Esophagus squamous epithelium (tissue), 5 donors: ENCODE measurements at places on chromosomes 16 and 17.
A peak's percentile ranks its signal among the peaks of the same experiment; 100 is the strongest.

DNA sequence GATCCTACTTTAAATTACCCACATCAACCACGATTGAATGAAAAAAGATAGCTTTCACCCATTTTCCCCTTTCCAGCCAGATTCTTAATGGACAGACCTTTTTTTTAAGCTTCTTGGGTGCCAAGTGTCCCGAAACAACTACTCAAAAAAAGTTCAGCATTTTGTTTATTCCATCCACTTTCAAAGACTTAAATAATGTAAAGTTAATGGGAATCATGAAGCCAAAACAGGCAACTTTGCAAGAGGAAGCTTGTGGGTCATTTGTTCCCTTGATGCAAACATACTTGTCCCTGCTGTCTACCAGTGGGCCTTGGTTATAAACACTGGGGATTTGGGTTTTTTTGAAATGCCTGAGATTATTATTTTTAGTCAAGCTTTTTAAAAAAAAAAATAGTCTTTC, 414.0 kb upstream of the PSMD7 start:
- DNase-seq = no peak

- no peak for DNase-seq
These were observed 91.8 kb downstream of the KCNJ2 start for GRCh38 chr17:70261170-70261569.

GRCh38 chr17:5837055-5837491, 233.1 kb upstream of the WSCD1 start:
- no peak for DNase-seq

DNA sequence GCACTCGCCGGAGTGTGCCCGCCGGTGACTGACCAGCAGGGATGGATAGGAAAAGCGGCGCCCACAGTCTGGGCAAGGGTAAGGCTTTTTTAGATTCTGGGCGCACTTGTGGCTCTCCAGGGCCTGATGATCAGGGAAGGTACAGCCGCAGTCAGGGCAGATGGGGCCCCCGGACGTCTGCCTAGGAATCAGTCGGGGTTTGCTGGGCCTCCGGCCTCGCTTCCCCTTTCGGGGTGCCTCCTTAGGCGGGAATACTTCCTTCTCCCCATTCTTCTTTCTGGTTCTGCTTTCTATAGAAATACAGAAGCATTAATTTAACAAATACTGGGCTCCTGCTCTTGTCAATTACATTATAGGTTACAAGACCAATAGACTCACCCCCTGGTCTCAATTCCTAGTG, 5.0 kb downstream of the ZNF689 start:
- DNase-seq = no peak

DNA sequence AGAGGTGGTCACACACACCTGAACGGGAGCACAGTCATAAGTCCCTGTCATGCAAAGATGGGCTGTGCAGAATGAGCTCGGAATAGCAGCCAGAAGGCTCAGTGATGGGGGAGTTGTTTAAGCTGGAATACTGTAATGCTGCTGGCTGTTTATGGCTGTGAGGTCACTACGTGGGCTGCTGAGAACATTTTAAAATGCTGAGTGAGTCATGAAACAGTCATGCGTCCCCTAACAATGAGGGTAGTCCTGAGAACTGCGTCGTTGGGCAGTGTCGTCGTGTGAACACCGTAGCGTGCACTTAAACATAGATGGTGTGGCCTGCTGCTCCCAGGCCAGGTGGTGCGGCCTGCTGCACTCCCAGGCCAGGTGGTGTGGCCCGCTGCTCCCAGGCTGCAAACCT, 39.7 kb downstream of the TBCD start:
- no peak for DNase-seq

DNA sequence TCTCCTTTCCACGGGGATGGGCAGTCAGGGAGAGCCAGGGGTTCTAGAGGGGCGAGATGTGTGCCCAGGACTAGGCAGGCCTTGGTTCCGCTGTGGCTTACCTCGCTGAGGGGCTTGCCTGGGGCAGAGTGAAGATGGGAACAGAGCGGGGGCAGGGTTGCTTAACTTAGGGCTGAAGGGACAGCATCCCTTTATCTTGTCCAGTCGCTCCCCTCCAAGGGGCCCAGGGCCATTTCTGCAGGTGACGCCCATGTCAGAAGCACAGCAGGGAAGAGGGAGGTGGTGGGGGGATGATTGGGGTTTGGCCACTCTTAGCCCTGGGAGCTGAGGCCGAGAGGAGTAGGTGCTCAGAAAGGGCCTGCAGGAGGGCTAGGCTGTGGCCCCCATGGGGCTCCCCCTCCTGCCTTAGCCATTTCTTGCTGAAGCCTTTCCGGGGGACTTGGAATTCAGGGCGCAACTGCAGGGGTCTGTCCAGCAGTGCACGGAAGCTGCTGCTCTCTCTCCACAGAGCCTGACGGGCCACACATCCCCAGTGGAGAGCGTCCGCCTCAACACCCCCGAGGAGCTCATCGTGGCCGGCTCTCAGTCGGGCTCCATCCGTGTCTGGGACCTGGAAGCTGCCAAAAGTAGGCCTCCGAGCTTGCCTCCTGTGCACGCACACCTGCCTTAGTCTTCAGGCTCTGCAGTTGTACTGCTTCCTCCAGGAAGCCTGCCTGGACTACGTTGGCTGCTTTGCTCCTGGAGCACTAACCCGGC, 8.5 kb downstream of the KATNB1 start:
- DNase-seq = no peak

DNA sequence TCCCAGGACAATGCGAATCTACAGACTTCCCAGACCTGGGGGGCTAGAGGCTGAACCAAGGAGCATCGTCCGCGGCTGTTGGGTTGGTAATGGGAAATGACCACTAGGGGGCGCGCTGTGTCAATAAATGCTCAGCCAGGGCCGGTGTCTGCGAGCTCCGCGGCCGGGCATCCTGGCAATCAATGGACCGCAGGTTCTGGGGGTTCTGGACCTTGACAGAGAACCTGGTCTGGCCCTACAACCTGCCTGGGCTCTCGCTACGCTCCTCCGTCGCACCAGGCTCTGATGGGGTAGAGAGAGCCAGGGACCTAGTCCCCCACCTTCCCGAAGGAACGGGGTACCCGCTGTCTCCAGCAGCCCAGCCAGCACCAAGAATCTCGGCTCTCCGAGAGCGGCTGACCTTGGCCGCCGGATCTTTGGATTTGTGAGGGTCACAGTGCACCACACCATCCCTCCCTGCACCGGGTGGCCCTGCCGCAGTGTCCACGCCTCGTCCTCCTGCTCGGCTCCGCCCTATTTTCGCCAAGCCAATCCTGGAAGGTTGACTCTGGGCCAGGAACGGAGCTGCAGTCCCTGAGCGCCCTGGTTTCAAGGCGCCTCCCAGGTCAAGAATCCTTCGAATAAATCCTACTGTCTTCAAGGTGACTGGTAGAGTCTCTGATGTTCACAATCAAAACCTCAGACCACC, 20.4 kb upstream of the BEAN1 start:
- DNase-seq = peak; percentile 43

- DNase-seq = no peak
These were observed 1.1 kb downstream of the CCL13 start for GRCh38 chr17:34357398-34357797.

- DNase-seq = no peak
These were observed 25.6 kb downstream of the CEP95 start for GRCh38 chr17:64532409-64532808.

- no peak for DNase-seq
These were observed 7.4 kb downstream of the C1QL1 start for GRCh38 chr17:44960691-44961090.

DNA sequence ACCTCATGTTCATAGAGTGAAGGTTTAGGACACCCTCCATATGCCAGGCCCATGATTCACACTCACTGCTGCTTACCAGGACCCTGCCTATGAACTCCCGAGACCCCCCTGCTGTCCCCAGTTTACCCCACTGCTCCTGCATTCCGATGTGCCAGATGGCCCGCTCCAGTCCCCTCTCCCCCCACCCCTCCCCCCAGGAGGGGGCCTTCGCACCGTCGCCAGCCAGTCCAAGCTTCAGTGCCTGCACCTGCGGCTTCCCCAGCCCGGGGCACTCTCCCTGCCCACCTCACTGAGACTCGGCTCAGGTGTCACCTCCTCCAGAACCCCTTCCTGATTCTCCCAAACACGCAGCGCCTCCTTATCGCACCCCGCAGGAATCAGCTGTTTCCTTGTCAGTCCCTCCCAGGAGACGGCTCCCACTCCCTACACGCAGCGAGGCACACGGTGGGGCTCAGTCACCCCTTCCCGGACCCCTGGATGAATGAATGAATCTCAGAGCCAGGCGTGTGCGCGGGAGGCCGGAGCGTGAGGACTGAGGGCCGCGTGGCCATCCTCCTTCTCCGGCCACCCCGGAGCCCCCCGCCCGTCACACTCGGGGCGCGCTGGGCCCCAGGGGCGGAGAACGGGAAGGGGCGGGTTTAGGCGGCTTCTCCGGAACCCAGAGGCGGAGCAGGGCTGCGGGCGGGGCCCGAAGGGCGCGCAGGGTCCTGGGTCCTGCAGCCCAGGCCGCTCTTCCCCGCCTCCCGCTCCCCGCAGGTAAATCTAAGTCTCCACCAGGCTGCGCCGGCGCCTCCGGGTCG, 1.6 kb downstream of the MYO1C start:
- DNase-seq = no peak

DNA sequence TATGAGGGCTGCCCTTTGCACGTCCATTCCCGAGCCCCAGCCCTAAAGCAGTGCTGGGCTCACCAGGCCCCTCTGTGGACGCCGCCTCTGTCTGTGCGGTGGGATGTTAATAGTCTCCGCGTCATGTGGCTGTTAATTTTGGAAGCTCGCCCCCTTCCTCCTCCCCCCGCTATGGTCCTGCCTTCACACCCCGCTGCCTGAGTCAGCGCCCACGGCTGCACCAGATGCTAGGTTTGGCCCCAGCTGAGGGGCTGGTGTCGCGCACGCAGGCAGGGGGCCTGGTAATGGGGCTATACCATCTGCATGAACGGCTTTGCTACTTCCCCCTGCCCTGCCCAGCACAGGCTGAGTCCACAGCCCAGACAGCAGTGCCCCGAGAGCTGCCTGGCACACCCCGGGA, 4.1 kb upstream of the SSTR5 start:
- no peak for DNase-seq

- DNase-seq = no peak
These were observed 250.8 kb upstream of the RPL38 start for GRCh38 chr17:73952480-73953205.

DNA sequence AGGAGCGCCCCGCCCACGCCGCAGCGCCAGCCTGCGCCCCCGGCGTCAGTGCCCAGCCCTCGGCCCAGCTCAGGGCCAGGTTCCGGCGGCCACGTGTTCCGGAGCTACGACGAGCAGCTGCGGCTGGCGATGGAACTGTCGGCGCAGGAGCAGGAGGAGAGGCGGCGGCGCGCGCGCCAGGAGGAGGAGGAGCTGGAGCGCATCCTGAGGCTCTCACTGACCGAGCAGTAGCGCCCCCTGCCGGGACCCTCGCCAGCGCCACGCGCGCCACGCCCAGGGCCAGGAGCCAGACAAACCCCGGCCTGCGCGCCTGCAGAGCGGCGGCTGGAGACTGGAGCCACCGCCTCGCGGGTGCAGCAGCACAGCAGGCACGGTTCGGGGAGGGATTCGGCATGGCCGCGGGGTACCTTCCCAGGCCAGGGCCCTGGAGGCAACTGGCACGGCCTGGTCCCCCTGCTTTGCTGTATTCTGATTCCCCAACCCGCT, 9.3 kb downstream of the CORO6 start:
- DNase-seq = peak; percentile 59

DNA sequence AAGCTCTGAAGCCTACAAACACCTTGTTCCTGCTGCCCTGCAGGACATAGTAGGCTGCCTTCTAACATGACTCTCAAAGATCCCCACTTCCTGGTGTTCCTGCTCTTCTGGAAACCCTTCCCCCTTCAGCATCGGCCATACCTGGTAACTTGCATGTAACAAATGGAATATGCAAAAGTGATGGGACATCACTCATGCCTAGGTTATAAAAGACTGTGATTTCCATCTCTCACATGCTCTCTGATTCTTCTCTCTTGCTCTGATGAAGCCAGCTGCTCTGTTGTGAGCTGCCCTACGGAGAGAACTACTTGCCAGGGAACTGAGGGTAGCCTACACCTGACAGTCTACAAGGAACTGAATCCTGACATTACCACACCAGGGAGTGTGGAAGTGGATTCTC, 72.9 kb upstream of the IRX6 start:
- no peak for DNase-seq

GRCh38 chr17:75979705-75980187, 706 bp downstream of the TEN1 start:
- no peak for DNase-seq

GRCh38 chr17:47316311-47316710, 7.4 kb upstream of the EFCAB13 start:
- DNase-seq = no peak

GRCh38 chr17:40021451-40021971, 6.3 kb downstream of the CSF3 start:
- no peak for DNase-seq

DNA sequence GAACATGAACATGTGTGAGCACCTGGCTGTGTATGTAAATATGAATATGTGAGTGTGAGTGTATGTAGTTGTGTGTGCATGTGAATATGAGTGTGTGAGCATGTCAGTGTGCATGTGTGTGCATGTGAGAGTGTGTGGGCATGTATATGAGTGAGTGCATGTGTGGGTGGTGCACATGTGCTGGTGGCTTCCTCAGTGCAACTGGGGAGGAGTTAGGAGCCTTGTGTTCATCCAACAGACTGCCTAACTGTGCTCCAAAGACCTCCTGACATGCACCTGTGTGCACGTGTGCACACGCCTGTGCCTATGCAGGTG, 1.4 kb downstream of the TMEM235 start:
- no peak for DNase-seq

GRCh38 chr16:12182212-12182611, 205.7 kb downstream of the SNX29 start:
- DNase-seq = no peak

DNA sequence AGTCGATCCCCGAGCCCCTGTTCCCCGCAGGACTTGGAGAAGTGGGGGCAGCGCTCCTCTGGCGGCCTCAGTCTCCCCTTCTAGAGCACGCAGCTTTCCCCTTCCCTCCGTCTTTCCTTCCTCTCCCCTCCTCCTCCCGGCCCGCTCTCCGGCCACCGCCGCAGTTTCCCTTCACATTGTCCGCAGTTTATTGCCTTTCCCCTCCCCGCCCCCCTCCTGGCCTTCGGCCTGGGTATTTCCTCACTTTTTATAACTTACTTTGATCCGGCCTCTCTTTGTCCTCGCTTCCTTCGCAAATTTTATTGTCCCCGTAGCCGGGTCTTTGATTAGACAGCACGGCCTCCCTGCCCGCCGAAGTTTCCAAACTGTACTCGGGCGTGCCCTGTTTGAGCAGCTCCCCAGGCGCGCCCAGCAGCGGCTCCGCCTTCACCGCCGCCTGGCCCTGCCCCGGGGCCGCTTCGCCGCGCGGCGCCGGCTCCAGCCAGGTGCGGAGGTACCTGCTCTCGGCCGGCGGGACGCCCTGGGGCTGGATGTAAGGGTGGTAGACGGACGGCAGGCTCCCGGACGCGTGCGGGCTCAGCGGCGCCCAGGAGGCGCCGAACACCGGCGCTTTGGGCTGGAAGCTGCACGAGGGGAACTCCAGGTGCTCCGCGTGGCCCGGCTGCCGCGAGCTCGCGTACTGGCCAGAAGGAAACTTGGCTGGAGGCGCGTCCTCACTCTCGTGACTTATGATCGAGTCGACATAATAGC, 488 bp downstream of the HOXB9 start:
- no peak for DNase-seq

DNA sequence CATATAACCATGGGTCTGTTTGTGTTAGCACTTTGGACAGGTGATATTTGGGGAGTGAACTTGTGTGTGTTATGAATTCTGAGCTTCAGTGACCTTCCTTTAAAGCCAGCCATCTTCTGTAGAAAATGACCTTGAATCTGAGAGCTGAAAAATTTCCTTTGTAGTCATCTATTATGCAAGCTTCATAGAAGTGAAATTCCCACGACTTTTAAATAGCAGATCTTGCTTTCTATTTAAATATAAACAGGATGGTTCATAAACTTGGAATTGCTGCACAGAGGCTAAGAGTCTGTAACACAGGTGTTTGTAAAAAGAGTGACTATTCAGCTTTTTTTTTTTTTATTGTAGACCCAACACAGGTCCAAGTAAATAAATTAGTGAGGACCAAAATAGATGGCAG, 85.5 kb downstream of the MARCHF10 start:
- no peak for DNase-seq
